ENCODE measurements at places on chromosomes 6 and 20.
A peak's percentile ranks its signal among the peaks of the same experiment; 100 is the strongest.

- peak; percentile 27 for DNase-seq
Measured at GRCh38 chr20:62219101-62219991, 732 bp downstream of the HRH3 start.

- peak; percentile 63 for DNase-seq
Measured at GRCh38 chr6:29651413-29652197, 5.3 kb upstream of the MOG start.

- DNase-seq: peak; percentile 76
Measured at GRCh38 chr6:21885532-21886114, 292.1 kb downstream of the SOX4 start.

- peak; percentile 62 for DNase-seq
Measured at GRCh38 chr6:5670811-5671561, 335.7 kb downstream of the NRN1 start.

GRCh38 chr6:148520109-148520841 is 177.6 kb downstream of the SASH1 start:
- no peak for DNase-seq

DNA sequence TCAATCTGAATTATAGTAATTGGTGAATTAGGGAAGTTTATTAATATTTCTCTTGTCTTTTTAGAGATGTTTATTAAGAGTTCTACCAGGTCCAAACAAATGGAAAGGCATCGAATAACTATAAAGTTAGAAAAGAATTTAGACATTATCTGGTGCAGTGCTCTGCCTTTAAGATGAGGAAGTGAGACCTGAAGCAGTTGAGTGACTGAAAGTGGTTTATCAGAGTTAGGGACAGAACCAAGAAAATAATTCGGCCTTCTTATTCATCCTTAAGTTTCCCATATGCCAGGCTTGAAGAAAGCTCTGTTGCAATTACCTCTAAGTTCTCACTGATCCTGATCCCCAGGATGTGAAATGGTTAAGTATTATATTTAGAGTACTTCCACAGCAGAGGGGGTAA is 94.2 kb upstream of the FLRT3 start:
- DNase-seq: no peak

DNA sequence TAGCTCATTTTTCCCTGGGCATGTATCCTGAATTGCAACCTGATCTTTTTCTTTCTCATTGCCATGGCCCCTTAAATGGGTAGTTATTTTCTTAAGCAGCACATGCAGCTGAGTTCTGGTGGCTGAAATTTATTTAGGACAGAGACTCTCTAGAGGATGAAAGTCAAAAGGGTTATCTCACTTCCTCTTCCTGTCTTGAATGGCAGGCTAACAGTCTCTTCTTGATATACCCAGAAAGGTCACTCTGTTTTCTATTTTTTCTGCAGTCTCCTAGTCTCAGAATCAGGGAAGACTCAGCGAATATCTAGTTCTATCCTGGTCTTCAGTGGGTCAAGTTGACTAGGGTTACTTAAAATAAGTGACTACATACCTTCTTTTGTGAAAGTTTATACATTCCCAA is 243.3 kb downstream of the EPHA7 start:
- DNase-seq: no peak

DNA sequence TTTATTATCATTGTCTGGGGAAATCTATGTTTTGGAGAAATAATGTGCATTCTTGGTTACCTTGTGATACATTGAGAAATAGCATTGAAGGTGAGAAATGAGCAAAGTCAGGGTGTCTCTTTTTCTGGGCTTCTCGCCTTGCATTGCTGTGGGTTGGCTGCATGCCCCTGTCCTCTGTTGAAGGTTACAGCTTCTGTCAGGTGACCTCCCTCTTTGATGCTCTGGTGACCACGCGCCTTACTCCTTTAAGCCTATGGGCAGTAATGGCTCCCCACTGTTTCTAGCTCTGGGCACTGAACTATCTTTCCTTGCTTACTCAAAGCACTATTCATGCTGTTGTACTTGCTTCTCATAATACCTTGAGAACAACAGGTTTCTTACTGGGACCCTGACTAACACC is 14.6 kb downstream of the ADGRB3 start:
- no peak for DNase-seq

GRCh38 chr20:7926767-7927166 is 13.5 kb downstream of the HAO1 start:
- peak; percentile 40 for DNase-seq

- no peak for DNase-seq
Measured at GRCh38 chr6:36235309-36235708, 34.6 kb upstream of the PNPLA1 start.

DNA sequence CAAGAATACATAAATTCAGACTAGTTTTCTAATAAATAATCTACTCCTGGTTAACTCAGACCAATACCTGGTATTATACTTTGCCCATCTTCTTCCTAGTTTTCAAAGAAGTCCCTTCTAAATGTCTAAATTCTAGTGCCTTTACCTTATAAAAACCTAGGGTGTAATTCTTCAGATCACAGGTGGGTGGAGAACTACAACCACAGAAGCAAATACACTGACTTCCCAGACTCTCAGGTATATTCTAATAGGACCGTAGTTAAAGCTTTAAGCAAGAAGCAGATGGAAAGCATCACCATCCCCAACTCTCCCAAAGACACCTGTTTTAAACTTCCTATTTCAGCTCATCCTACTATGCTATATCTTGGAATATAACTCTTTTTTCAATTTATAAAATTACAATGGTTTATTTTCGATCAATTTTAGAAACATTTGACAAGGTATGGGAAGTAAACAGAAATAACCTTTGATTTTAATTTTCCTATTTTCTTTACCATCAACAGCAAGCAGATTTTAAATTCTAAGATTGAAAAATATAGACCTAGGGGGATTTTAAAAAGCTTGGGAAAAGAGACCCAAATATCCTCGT is 15.8 kb downstream of the MAN1A1 start:
- no peak for DNase-seq

- no peak for DNase-seq
Measured at GRCh38 chr20:63033794-63034709, 27.3 kb upstream of the BHLHE23 start.

GRCh38 chr20:36663031-36663430 is 17.0 kb upstream of the SLA2 start:
- DNase-seq: no peak

DNA sequence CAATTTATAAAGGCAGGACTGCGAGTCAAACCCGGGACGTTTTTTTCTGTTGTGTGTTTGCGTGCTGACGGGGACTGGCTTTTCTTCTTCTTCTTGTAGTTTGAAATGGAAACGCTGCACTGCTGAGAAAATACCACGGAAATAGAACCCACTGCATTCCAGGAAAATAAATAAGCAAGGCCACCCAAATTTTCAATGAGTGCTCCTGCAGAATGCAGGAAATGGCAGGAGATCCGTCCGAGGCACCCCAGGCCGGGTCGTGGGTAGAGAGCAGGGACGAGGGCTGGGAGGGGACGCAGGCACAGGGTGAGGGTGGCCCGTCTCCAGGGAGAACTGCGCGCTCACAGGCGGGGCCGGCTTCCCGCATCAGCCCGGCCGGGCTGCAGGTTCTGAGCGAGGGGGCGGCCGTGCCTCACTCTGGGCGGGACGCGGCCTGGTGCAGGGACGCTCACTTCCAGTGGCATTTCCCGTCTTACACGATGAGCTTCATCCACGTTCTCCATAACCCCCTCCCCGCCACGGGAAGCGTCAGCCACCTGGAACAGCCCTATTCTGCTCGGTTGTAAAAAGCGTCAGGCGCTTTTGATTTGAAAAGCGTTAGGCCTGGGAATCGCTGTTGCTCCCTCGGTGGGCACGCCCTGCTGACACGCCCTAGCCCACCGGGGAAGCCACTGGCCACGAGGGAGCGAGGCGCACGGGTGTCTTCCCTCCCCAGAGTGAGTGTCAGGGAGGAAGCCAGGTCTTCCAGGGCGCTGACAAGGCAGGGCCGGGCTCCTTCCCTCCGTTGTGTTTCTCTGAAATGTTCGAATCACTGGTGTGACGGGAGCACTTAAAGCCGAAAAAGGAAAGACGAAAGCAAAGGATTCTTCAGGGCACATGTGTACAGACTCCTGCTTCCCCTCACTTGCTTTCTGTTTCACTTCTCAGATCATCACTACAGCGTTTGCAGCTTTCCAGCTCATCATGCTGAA is 17.9 kb upstream of the EXOC2 start:
- peak; percentile 74 for DNase-seq

DNA sequence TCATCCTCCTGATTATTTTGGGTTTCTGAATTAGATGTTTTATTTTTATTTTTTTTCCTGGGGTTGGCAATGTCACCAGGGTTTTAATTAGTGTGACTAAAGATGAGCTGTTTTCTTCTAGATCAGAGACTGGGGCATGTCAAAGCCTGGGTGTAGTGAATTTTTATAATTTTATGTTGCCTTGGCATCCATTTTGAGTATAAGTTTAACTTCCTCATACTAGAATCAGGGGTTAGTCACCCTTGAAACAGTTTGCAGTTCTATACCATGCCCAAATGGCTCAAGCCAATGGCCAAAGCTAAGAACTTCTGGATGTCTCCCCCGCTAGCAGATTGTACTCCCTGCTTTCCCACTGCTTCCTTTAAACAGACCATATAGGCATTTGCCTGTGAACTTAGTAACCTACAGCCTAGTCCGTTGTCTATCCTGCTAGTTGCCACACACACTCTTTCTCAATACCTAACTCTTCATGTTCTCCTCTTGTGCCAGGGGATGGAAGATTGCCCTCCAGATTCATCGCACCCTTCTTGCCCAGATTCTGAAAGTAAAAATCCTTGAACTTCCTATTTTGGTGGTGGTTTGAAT is 54.5 kb downstream of the KIAA0408 start:
- DNase-seq: no peak

GRCh38 chr20:34240693-34241615 is at the start of gene ASIP:
Gene ASIP (plus strand): TSS chr20:34241423. CDS start chr20:34260375, 18,952 bp downstream.
- no peak for DNase-seq

DNA sequence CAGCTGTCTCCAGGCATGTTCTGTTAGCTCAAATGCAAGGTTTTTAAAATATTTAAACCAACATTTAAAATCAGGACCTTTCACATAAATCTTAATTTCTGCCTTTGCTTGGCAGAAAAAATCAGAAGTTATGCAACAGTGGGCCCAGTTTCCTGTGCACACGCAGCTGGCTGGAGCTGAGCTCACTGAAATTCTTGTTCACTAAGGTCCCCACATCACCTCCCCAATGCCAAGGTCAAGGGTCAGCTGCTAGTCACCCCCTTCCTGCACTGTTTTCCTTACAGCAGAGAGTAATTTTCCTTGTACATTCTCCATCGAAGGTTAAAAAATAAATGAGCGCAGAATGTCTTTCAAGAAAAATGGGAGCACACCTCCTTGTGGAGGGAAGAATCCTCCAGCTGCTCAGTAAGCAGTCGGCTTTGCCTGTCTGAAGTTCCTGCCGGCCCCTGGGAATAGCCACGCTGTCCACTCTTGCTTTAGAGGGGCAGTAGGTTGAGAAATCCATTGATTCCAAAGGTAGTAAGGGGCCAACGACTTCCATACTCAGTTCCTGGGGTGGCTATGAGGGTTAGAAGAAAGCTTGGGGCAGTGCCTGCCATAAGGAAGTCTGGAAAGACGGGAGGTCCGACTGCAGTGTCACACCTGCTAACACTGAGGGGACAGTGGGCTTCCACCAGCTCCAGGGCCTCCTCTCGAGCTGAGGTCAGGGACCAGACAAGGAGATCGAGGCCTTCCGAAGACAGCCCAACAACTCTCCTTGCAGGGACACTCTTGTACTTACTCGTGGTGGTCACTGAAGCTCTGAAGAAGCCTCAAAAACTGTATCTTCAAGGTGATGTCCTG is 56.8 kb downstream of the MYH7B start:
- no peak for DNase-seq

DNA sequence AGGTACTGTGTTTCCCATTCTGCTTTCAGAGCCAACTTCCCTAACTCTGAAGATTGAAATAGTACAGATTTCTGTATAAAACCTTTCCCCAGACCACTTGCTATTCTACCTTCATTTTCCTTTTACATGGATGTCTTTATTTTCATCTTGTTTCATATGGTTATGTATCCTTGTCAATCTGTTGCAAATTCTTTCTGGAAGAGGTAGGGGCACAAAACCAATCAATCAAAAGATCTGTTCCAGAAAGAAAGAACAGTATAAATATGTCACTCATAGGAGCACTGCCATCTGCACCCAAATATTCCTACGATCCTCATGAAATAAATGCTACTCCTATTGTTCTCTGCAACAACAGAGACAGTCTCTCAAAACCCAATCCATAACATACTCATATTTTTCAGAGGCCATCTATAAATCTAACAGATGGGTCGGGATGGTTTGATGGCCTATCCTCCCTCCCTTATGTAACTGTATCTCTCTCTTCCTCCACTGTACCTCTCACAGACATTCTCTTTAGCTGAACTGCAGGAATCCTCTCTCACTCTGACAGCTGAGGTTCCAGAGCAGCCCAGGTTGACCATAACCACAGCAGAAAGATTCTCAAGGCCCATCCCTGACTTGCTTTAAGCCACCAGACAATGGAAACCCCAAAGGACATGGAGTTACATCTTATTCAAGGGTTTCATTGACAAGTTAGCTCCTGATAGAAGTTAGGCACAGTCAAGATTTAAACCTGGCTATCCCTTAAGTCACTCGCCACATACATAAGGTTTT is 112.8 kb downstream of the ZMYND8 start:
- no peak for DNase-seq

DNA sequence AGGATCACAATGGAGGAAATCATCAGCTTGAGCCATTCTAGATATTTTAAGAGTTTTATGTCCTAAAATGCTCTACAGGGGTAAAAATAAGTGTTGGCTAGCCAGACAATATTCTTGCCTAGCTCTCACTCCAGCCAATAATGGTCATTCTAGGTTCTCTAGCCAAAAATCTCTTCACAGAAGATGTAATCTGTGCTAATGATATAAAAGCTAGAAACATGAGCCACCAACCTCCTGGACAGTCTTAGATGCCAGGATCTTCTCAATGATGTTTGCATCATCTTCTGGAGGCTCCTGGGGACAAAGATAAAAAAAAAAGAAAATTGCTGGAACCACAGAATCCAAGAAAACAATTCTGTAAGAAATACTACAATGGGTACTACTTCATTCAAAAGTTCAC is 119.1 kb downstream of the CHD6 start:
- peak; percentile 21 for DNase-seq

DNA sequence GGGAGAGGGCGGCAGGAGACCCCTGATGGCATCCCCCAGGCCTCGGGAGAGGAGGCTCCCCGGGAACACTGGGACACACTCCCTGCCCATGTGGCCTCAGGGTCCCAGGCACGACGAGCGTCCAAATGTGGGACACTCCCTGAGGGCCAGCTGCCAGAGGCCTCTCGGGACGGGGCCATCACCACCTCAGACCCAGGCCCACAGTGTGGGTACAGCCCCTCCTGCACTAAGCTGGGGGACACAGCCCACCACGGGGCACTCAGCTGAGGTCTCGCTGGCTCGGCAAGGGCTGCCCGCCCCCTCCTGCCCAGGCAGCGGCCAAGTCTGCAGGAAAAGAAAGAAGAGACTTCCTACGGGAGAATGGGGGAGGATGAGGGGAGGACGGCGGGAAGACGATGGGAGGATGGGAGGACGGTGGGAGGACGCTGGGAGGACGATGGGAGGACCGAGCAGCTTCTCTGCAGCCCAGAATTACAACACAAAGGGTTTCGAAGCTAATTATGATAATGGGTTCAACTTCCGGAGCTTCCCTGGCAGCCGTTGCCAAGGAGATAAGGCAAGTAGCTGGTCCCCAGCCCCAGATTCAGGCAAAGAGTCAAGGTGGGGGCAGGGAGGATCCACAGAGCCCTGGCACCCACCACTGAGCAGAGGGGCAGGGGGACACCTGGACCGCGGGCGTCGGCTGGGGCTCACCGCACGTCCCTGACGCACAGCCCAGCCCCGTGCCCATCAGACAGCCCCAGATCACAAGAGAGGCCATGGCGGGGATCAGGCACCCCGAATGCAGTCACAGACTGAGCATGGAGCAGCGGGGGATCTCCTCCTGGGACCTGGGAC is 17.5 kb downstream of the KCNQ2 start:
- no peak for DNase-seq

All from GM03348 (cell line).